Activated naive CD4-positive, alpha-beta T cell treated with anti-CD3 and anti-CD28 coated beads, Interleukin-2, amount 50 U/mL, for 72 hours (primary cell): ENCODE measurements at places on chromosomes 5 and 9.

DNA sequence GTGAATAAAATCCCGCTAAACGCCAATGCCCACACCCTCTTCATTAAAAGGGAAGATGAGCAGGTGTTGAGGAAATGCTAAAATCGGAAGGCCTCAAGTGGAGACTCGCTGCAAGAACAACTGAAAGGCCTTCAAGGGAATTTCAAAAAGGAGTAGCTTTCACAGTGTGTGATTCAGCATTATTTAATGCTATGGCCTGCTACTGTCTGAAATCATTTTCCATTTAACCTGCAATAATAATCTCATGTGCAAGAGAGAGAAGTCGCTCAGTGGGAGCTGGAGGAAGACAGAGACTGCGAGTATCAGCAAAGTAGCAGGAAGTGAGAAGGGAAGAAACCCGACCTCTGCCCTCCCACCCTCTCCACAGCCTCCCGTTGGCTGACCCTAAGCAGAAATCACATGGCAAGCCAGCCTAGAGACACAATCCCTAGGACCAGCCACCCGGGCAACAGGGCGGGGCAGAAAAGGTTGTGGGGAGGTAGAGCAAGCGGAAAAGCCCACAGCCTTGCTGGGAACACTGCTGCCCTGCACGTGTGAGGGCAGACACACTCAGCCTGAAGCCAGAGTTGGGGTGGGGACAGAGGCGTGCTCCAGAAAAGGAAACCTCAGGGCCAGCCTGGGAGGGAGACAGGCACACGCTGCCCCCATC, 39.9 kb upstream of the CTSL start:
- no peak for DNase-seq

DNA sequence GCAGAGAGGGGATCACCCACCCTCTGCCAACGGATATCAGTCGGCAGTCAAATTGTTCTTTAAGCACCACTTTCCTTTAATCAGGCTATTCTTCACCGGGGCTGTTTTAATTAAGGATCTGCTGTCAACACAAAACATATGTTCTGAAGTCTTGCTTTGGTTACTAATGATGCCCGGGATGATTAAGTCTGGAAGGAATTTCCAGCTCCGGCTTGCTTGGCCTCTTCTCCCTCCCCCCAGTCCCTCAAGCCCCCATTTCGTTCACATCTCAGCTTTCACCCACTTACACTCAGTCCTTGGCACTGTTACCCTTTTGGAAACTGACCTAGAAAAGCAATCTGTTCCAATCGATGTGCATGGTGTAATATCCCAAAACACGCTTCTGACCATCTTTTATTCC, 74.7 kb downstream of the MSX2 start:
- no peak for DNase-seq

DNA sequence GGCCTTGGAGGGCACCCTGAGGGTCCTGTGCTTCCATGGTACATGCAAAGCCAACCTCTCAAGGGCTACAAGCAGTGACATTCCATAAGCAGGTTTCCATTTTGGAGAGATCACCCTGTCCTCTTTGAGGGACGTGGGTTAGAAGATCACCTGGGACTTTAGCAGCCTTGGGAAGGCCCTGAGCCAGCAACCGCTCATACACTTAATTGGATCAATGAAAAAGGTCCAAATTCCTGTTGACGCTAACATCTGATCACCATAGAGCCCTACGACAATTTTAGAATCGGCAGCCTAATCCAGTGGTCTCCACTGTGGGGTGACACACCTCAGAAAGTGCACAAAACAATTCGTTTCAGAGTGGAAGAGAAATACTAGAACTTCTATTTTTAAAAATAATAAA, 196.0 kb upstream of the NR3C1 start:
- no peak for DNase-seq

- no peak for DNase-seq
These were observed 34.3 kb upstream of the RNF130 start for GRCh38 chr5:180105827-180106312.
